ENCODE measurements at places on chromosomes 16 and 17.

DNA sequence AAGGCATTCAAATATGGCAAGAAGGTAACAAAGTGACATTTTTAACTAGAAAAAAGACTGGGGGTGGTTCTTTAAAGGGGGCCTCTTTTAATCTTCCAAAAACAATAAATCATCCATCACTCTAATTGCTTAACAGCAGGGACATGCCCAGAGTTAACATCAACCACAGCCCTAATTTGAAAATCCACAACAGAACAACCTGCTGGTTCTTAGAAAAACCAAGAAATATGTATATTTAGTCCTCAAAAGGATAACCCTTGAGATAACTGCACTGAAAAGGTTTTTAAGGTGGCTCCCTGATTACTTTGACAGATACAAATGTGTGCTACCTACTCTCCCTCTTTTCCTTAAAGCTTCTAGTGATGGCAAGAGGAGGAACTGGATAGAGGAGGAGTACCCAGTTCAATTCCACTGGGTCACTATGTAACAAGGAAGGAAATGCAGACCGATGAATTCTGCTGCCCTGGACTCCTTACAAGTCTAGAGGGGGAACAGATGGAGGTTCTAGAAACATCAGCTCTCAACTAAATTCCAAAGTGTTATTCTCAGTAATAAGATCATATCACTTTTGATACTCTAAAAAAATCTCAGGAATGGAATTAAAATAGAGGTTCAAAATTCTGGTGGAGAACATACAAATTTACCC is 54.3 kb downstream of the N4BP1 start:
- DNase-seq = no peak

DNA sequence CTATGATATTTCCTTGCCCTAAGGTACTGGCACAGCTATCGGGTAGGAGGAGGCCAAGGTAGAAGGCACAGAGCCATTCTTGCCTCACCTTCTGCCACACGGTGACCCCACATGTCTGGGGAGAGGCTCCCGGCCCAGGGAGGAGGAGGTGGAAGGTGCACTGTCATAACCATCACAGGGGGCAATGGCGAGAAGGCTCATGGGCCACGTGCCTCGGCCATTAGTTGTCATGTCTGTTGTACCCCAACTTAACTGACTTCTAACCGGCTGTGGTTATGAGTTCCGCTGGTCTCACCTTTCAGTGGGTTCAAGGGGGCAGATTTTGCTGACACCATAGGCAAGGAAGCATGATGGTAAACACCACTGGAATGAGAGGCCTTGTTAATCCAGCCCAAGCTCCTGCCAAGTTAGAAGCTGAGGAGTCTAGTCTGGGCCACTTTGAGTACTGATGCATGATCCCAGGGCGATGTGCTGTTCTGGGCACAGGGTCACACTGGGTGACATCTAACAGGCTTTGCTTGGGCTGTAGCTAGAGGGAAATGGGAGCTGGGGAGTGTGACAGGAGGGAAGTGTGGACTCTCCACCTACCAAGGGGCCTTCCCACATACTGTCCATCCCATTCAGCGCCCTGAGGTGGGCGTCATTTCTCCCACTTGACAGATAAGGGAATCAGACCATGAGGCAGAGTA is 39.6 kb downstream of the HLF start:
- no peak for DNase-seq

DNA sequence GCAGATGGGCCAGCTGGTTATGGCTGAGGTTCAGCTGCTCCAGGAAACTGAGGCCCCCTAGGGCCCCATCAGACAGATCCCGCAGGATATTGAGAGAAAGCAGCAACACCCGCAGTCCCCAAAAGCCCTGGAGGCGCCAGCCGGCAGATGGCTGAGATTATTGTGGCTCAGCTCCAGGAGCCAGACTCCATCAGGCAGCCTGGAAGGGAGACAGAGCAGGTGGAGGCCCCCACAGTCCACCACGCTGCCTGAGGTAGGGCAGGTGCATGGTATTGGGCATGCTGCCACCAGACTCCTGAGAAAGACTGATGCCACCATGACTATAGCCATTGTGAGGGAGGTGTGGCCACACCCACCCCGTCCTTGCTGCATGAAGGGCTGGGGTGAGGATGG is 9.5 kb upstream of the TMEM101 start:
- no peak for DNase-seq

- DNase-seq = no peak
Measured at GRCh38 chr17:70206361-70207010, 37.2 kb downstream of the KCNJ2 start.

DNA sequence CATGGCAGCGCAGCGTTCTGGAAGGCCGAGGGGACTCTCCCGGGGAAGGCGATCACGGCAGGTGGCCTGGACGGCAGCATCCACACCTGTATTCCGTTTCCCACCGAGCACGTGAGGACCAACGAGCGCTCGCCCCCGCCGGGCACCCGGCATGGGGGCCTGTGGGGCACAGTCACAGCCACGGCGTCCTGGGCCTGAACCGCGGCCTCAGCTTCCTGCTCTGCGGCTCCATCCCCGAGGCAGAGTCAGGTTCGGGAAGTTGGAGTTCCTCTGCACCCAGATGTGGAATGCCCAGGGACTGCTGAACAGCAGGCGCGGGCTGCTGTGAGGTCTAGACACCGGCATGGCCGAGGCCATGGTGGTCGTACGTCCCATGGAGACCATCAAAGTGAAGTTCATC is 1713.9 kb downstream of the TP53TG3F start:
- no peak for DNase-seq

DNA sequence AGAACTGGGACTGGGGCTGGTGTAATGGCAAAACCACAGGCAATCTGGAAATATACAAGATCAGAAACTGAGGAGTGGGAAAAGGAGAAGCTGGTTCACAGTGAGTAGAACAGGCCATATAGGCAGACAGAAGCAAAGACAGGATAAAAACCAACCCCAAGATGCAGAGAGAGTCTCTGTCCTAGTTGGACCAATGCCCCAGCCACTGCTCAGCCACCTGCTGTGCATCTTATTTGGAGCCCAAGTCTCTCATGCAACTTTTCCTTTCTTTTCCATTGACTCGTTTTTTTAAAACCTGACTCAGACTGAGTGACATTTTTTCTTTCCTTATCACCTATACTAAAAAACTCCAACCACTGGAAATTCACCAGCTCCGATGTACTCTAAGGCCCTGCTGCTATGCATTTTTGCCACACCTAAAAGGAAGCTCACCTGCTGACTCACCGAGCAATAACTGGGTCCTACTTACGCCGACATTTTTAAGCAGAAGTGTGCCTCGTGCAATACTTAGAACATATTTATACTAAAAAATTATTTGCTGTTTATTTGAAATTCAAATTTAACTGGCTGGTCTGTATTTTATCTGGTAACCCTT is 100.8 kb upstream of the XYLT1 start:
- DNase-seq = no peak

- no peak for DNase-seq
Measured at GRCh38 chr16:83305092-83305491, 502.7 kb upstream of the HSBP1 start.

- no peak for DNase-seq
Measured at GRCh38 chr17:63378411-63379375, 67.4 kb downstream of the CYB561 start.

GRCh38 chr17:27244491-27245223 is 49.3 kb upstream of the WSB1 start:
- no peak for DNase-seq

DNA sequence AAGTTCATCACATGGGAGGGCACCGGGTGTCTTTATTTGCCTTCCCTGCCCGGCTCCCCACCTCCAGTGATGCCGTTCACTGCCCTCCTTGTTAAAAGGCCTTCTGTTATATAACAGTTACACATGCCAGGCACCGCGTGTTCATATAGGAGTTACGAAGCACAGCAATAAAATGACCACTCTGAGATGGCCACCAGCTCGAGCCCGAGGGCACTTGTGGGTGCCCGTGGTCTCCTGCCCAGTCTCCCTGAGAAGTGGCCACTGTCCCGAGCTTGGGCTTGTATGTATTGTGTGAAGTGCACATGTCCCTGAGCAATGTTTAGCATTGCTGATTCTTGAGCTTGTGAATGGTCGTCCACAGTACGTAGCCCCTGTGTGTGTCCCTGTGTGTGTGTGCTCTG is 355.6 kb downstream of the SEC14L1 start:
- DNase-seq = no peak

- no peak for DNase-seq
Measured at GRCh38 chr16:57663436-57663835, 4.7 kb upstream of the ADGRG3 start.

DNA sequence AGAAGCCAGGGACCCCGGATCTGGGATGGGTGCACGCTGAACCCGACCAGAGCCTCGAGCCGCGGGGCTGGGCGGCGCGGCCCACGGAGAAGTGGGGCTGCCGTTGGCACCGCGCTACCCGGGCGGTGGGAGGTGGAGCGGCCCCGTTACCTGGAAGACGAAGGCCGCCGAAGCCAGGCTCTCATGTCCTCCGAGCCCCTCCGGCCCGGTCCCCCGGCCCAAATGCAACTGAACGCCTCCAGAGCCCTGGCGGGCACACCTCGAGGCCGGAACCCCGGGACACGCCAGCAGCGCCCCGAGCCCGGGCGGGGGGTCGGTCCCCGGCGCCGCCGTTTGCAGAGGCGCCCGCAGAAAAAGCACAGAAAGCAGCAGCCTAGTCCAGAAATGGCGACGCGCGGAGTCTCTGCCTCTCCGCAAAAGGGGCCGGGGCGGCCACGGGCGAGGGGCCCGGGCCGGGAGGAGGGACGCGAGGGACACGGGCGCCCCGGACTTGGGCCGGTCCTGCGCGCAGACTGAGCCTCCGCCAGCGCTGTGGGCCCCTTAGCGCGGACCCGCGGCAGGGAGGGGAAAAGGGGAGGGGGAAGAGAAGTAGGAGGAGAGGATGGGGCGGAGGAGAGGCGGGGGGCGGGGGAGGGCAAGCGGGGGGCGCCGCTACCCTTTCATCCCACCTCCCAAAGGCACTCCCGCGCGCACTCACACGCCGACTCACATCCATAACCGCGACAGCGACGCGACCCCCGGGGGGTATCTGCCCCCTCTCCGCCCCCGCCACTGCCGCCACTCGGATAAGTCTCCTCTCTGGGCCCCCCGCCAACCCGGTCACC is 1.4 kb downstream of the AXIN2 start:
- no peak for DNase-seq

- no peak for DNase-seq
Measured at GRCh38 chr17:17766077-17766743, 70.6 kb downstream of the SREBF1 start.

DNA sequence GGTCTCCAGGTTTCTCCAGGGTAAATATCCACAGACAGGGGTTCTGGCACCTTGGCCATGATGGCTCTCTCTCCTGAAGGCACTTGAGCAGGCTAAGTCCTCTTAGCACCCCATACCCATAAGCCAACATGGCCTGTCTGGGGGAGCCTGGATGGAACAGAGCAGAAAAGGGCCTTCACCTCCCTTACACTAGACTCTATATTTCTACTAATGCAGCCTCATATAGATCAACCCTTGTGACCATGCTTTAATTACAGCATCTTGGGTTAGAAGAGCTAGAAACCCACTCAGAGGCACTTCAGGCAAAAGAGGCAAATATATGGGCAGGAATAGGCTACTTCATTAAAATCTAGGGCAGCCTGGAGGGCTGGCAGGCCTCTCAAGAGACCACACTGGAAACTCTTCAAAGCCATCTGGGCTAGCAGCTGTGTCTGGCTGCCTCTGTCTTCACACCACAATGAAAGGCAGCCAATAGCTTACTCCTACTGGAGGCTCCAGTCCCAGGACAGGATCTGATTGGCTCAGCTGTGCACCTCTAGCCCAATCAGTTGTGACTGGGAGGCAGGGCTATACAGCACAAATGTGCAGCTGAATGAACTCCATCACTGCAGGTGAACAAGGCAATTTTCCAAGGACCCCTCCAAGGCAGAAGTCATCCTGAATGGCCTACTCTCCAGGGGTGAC is 4.7 kb upstream of the CDT1 start:
- DNase-seq = no peak

DNA sequence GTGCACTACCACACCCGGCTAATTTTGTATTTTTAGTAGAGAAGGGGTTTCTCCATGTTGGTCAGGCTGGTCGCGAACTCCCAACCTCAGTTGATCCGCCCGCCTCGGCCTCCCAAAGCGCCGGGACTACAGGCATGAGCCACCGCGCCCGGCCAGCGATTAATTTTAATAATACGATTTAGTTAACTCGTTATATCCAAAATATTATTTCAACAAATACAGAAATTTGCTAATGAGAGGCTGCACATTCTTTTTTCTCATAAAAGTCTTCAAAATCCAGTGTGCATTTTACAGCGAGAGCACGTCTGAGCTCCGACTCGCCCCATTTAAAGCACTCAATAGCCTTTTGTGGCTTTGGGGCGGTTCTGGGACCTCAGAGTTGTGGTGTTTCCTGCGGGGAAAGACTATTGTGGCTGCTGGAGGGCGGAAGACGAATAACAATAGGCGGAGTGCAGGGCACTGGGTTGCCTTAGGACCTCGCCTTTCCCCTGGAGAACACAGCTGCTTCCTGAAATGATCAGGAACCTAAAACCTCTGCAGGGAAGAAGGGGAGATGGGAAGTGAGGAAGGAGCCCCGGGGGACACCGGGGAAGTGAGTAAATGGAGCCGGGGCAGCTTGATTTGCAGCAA is 2.9 kb upstream of the ZSCAN10 start:
- DNase-seq = no peak

GRCh38 chr16:81442220-81442915 is 2.2 kb upstream of the CMIP start:
- DNase-seq = no peak

DNA sequence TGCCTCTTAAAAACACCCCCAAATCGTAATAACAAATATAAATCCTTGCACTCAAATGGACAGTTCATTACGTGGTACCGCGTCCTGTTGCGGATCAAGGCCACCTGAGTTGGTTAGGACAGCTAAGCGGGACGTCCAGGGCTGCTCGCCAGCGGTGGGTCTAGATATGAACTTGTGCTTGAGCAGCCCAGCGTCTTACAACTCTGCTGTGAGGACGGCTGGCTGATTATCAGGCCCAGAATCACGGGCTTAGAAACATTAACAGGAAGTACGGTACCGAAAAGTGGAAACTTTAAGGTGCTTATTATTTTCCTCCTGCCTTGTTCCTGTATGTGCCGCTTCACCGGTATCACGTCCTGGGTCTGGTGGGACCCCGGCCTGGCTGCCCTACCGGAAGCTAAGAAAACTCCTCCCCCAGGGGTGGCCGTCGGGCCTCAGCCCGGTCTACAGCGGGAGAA is 832 bp upstream of the SRRM2 start:
- DNase-seq = no peak

DNA sequence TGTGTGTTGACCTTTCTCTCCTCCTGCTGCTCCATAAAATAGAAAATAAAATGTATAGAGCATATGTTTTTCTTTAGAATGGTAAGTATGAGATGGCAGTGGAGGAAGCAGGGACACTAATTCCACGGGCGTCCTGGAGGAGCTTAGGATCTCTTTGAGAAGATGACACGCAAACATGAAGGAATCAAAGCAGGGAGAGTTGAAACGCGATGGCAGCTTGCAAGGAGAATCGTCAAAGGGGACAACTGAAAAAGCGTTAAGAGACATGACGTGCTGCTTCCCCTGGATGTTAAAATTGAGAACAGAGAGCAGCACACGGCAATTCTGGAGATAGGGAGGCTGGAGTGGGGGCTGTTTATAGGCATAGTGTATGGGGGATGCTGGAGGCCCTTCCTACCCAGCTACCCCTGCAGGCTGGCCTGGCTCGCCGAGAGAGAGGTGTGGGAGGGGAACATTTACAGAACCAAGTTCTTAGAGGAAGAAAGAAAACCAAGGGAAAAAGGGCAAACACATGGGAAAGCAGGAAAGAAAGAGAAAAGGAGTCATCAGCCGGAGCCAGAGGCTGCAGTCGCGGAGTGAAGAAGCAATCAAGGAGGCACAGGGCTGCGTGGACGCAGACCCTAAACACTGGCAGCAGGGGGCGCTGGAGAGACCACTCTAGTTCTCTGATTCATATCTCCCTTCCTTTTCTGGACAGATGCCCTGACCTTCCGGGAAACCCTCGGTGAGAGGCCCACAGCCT is 55.8 kb downstream of the MYH13 start:
- no peak for DNase-seq

GRCh38 chr17:72119873-72120641 is 763 bp upstream of the SOX9 start:
- peak; percentile 56 for DNase-seq
